ENCODE measurements at places on chromosomes 2 and 18.

DNA sequence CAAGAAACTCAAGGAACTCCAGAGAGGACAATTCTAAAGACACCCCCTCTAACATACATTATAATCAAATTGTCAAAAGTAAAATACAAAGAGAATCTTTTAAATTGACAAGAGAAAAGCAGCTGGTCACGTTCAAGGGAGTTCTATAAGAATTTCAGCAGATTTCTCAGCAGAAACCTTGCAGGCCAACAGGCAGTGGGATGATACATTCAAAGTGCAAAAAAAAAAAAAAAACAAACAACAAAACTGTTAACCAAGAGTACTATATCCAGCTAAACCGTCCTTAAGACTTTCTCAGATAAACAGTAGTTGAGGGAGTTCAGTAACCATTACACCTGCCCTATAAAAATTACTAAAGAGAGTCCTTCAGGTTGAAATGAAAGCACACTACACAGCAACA, 33.9 kb downstream of the CCDC138 start:
- no peak for DNase-seq

- DNase-seq = no peak
These were observed 24.7 kb upstream of the AGAP1 start for GRCh38 chr2:235468978-235469655.

DNA sequence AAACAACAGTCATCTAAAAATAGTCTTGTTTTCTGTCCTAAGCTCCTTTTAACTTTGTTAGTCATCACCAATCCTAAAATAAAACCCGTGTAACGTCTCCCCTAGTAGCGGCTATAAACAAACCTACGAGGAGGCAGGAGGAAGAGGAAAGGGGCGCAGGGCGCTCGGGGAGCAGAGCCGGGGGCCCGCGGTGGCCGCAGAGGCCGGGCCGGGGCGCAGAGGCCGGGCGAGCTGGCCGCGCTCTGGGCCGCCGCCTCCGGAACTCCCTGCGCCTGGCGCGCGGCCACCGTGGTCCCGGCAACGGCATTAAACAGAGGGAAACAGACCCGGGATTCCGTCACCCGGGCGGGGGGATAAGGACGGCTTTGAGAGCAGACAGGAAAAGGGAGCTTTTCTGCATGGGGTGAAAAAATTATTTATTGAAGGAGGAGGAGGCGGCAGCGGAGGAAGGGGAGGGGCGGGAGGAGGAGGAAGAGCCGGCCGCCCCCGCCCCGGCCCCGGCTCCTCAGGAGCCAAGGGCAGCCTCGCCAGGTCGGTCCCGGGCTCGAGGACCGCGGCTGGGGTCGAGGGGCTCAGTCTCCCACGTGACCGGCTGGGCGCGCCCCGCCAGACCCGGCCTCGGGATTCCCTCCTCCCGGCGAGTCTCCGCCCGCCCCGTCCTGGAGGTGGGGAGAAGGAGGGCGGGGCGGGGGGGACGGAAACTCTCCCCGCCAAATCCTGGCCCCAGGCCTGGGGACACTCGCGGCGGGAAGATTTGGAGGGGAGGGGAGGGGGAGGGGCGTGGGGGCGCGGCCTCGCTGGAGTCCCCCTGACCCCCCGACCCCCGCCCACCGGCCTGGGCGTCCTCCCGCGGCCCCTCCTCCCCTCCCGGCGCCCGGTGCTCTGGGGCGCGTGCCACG, 1.8 kb upstream of the NFATC1 start:
- peak; percentile 60 for DNase-seq

GRCh38 chr18:32349728-32350395, 120.8 kb downstream of the GAREM1 start:
- DNase-seq = no peak

GRCh38 chr2:226892729-226893128, 56.9 kb downstream of the RHBDD1 start:
- no peak for DNase-seq

- DNase-seq = no peak
These were observed 129.2 kb downstream of the IKZF2 start for GRCh38 chr2:213021971-213022899.
